ENCODE measurements at places on chromosomes 13 and 19.

DNA sequence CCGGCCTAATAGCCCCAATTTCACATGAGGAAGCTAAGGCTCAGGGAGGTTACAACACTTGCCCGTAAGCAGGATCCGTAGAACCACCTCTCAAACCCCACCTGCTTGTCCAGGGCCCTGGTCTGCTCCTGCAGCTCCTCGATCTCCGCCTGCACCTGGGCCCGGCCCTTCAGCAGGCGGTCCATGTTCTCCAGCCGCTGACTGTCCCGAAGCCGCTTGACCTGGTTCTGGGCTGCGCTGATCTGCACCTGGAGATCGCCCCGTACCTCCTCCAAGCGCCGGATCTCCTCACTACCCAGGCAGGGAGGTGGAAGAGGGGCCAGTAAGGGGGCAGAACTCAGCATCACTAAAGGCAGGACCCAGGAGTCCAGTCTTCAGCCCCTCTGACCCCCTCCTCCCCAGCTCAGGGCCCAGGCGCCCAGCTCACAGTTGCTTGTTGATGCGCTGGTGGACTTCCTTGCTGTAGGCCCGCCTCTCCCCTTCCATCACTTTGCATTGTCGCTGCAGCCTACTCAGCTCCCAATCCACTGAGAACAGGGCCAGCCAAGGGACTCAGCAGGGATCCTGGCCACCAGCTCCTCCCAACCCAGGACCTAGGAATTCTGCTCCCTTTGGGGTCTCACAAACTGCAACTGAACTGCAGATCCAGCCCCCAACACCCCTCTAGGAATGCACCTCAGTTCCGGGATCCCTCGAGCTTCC lies 6.9 kb upstream of the EMP3 start:
- no peak for DNase-seq

DNA sequence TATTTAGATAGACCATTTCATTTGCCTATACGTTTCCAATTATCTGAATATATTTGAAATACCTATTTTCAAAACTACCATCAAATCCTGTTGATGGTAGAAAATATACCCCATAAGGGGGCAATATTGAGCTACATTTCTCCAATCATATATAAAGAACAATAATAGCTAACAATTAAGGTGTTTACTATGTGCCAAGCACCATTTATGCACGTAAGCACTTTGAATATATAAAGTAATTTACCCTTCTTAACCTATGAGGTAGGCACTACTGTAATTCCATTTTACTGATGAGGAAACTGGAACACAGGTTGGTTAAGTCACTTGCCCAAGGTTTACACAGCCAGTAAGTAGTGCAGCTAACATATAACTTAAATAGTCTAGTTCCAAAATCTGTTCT lies 79.2 kb downstream of the UBL3 start:
- DNase-seq = no peak

DNA sequence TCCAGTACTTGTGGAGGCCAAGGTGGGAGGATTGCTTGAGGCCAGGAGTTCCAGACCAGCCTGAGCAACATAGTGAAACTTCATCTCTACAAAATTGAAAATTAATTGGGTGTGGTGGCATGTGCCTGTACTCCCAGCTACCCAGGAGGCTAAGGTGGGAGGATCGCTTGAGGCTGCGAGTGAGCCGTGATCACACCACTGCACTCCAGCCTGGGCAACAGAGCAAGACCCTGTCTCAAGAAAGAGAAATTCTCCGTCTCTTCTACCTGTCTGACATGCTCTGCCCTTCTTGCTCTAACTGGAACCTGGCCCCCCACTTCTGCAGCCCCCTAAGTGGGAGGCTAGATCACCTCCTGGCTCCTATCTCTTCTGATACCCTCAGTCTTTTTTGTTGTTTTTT lies 7.4 kb downstream of the EIF3K start:
- no peak for DNase-seq

DNA sequence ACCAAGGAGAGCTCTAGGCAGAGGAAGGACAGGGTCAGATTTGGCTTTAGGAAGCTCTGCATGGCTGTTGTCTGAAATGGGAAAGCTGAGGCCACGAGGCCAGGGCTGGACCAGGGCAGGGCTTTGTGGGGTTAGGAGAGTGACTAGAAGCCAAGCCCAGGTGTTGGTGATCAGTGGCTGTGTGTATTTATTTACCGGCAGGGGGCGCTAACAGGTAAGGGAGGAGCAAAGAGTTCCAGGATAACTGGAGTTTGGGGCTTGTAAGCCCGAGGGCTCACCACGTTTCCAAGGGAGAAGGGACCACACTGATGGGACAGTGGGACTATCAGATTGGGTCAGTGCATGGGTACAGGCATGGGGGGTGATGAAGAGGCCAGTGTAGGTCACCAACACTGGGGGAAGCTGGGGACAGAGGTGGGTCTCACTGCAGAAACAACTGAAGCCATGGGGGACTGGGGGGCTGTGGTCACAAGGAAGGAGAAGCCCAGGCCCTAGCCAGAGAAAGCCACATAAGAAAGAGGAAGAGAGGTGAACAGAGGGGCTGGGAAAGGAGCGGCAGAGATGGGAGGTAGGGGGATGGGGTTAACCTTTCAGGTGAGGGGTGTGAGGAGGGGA lies 3.9 kb downstream of the TMEM147 start:
- no peak for DNase-seq

- no peak for DNase-seq
Measured at GRCh38 chr19:43782689-43783231, 2.0 kb upstream of the KCNN4 start.

- no peak for DNase-seq
Measured at GRCh38 chr13:106109391-106109791, 426.1 kb downstream of the EFNB2 start.

DNA sequence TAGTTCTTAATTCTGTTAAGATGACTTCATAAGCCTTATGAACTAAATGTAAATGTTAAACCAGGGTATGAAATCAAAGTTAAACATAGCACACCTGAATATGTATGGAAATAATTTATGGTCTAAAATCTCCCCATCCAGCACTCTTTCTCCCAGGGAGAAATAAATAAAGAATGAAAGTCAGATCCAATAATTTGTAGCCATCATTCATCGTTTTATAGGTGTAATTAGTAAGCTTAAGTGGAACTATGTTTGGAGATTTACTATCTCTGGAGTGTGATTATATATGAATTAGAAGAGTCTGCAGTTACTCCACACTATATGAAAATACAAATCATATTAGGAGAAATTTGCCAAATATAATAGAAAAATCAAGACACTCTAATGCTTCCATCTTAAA lies 405.1 kb downstream of the DACH1 start:
- DNase-seq = no peak
